ENCODE measurements at places on chromosomes 4 and X.

DNA sequence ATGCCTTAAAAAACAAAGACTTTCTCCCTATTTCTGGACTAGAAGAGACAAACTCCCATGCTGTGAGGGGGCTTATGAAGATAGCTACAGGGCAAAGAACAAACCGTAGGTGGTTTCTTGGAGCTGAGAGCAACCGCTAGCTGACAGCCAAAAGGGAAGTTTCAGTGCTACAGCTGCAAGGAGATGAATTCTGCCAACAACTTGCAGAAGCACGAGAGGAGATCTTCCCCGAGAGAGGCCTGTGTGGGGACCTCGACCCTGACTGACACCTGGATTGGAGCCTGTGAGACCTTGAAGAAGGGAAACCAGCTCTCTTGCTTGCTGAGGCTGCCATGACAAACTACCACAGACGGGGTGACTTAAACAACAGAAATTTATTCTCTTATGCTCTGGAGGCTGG, 183.8 kb upstream of the VCX3A start:
- no peak for DNase-seq

DNA sequence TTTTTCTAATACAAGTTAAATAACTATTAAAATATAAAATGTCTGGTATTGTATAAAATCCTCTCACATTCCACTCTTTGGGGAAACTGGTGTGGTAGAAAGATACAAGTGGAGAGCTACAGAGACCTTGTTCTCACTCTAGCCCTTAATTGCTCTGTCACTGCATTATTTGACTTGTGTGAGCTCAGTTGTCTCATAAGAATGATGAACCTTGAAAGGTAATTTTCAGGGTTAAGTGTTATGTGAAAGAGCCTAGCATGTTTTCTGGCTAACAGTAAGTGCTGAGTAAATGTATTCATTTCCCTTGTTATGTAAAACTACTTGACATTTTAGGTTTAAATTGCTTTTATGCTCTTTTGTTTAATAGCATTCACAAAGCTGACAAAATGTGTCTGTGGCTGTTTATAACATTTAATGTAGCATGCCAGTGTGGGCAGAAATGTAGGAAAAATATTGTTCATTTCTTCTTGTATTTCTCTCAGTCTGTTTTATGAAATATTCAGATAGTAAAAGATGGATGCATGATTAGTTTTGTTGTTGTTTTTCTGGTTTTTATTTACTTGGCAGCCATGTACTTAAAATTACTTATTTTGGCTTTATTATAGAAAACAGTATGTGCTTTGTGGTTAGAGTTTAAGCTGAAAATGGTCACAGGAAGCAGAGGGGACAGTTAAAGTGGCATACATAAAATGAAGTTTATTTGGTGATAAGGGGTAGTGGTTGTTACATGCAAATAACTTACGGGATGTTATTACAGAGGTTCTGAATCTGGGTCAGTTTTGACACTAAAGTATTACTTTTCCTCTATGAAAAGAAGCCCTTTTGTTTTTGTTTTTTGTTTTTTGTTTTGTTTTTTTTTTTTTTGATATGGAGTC, 29.2 kb downstream of the SLAIN2 start:
- no peak for DNase-seq

GRCh38 chr4:150479657-150480056, 102.3 kb upstream of the MAB21L2 start:
- no peak for DNase-seq

- no peak for DNase-seq
Measured at GRCh38 chrX:14865201-14865600, 7.7 kb downstream of the FANCB start.

GRCh38 chrX:4936315-4936714, 1222.9 kb upstream of the PRKX start:
- no peak for DNase-seq

DNA sequence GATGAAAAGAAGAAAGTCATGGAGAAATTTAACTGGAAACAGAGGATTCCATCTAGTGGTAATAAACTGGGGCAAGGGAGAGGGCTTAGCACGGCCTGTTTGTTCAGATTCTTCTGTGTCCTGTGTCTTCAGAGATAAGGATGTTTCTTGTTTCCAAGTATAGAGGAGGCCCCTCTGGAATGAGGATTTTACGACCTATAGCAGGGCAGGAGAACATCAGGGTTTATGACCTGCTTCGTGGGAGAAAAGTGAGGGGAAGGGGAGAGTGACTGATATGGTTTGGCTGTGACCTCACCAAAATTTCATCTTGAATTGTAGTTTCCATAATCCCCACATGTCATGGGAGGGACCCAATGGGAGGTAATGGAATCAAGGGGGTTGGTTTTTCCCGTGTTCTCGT, 93.0 kb upstream of the LDB2 start:
- no peak for DNase-seq

DNA sequence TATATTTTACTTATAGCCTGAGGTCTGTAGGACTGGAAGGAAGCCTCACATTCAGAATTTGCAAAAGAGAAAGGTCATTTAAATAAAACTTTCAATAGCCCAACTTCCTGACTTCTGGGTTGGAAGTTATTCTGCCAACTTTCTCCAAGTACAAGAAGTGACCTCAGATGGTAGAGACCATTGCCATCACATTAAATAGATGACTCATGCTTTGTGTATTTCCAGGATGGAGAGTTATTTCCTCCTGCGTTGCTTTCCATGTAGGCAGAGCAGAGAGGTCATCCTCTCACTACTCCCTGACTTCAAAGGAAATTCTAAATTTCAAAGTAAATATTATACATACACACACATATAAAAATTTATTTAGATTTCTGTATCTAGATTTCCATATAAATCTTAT, 73.0 kb upstream of the NR3C2 start:
- DNase-seq = no peak

DNA sequence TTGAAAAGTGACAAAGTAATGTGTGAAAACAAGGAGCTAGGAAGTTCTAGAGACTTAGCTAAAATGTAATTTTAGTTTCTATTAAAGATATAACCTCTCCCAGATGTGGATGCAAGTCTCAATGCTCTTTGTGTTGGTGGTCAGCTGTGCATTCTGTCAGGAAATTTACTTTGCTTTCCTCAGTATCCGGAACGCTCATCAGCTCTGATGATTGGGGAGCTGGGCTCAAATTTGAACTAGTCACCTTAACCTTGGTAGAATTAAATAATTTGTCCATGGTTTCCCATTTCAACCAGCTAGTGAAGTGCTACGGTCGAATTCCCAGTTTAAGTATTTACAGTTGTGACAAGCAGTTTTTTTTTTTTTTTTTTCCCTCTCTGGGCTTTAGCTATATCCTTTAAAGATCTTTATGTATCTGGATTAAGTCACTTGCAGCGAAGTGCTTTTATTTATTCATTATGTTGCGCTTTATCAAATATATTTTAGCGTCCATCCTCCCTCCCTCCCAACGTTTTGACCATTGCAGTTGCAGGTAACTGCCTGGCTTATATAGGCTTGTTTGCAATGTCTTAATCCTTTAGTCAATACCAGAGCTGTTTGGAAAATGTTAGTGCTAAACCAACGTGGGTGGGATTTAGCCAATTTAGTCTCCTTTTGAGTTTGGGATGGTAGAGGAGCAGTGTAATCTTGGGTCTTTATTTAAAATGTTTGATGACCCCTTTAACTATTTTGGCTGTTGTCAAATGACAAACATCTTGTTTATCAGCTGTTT, 2.1 kb downstream of the OGT start:
- DNase-seq = no peak
